ENCODE measurements at places on chromosomes 6 and 20. TPM values are rescaled to one million over a fixed set of nuclear protein-coding genes. Genes with fewer than 3 reads are reported as not detected.

- DNase-seq = no peak
Observed at GRCh38 chr6:161511447-161512095, 237.7 kb upstream of the AGPAT4 start.

- no peak for DNase-seq
Observed at GRCh38 chr6:78713564-78713963, 153.8 kb upstream of the IRAK1BP1 start.

Gene GUCA1A
- 0.20 TPM for polyA plus RNA-seq

- no peak for DNase-seq
Observed at GRCh38 chr6:23591761-23592160, 534.3 kb upstream of the NRSN1 start.

Gene SASH1
- polyA plus RNA-seq = 30.4 TPM

DNA sequence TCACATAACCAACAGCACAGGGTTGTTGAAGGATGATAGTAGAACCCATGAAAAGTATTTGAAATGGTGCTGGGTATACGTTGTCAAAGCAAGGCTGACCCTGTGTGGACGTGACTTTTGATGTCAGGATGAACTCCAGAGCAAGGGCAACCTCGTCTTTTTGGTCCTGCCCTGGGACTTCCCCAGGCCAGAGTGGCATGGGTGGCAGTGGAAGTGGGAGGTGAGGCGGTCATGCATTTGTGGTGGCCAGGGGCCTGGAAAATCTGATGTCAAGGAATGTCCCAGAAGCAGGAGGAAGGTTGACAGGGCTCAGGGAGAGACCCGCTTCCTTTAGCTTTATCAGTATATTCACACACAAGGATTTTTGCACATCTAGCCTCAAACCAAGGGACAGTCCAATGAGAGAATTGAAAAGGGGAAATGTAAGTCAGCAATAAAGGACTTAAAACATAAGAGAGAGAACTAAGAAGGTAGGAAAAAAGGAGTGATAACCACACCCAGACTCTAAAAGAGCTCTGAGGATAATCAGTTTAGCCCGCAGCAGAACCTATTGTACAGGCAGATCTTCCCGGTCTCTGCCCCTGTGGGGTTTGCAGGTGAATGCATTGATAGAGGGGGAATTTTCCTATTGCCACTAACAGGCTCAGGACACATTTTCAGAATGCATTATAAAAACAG is 98.8 kb upstream of the HDGFL1 start:
- no peak for DNase-seq

GRCh38 chr6:21593927-21594415 is 420 bp downstream of the SOX4 start:
- DNase-seq = no peak

DNA sequence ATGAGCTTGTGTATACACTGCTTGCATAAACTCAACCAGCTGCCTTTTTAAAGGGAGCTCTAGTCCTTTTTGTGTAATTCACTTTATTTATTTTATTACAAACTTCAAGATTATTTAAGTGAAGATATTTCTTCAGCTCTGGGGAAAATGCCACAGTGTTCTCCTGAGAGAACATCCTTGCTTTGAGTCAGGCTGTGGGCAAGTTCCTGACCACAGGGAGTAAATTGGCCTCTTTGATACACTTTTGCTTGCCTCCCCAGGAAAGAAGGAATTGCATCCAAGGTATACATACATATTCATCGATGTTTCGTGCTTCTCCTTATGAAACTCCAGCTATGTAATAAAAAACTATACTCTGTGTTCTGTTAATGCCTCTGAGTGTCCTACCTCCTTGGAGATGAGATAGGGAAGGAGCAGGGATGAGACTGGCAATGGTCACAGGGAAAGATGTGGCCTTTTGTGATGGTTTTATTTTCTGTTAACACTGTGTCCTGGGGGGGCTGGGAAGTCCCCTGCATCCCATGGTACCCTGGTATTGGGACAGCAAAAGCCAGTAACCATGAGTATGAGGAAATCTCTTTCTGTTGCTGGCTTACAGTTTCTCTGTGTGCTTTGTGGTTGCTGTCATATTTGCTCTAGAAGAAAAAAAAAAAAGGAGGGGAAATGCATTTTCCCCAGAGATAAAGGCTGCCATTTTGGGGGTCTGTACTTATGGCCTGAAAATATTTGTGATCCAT is 15.3 kb downstream of the TNFAIP3 start:
- no peak for DNase-seq

Gene CTCFL
- not detected for polyA plus RNA-seq

DNA sequence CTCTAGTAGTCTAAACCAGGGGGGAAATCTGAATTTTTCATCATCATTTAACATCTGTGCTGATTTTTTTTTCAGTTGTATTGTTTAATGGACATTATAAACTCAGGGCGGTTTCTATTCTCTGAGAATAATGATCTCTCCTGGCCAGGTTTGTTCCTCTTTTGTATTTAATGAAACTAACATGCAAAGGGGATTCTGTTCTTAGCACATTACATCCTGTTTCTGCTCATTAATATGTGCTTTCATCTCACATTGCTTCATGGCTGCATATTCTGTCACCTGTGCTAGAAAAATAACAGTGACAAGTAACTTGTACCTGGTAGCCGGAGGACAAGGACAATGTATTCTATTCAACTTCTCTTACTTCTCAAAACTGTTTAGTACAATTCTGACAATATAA is 806 bp downstream of the HLA-DOB start:
- DNase-seq = no peak

Data from BJ (cell line).